ENCODE measurements at places on chromosomes 16 and 17.
A peak's percentile ranks its signal among the peaks of the same experiment; 100 is the strongest.

DNA sequence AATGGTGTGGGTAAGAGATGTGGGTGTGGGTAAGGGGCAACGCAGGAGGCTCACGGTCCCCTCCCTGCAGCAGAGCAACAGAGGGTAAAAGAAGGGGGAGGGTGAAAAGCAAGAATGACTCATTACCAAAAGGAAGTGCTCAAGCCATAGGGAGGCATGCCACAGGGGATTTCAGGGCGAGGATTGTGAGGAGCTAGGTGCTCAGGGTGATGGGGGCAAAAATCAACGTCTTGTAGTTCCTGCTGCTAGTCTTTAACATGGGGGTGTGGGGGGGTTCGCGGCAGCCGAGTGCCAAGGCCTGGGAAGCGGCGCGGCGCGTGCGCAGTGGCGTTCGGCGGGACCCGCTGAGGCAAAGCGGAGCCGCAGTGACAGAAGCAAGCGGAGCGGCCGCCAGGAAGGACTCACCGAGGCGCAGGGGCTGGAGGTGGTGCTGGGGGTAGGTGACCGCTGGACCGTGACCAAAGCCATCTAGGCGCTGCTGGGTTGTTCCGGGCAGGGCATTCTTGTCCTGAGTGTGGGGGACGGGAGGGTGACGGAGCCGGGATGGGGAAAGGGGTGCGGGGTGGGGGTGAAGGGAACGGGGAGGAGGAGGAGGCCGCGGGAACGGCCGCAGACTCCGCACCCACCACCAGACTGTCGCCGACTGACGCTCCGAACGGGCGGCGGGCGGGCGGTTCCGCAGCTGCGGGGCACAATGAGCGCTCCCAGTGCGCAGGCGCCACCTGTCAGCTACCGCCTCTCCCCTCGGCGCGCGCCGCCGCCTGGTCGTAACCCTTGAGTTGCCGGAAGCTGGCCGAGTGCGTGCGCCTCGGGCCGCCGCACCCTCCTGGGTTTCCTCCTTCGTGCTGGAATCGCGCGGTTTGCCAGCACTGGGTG, at the start of gene SSH2:
Gene SSH2 (minus strand): TSS at position 696 of the 876 bp plus-strand sequence. CDS start 228 bp downstream, at position 468.
- peak; percentile 92 for DNase-seq

- no peak for DNase-seq
These were observed 98.3 kb downstream of the MSI2 start for GRCh38 chr17:57354673-57355072.

DNA sequence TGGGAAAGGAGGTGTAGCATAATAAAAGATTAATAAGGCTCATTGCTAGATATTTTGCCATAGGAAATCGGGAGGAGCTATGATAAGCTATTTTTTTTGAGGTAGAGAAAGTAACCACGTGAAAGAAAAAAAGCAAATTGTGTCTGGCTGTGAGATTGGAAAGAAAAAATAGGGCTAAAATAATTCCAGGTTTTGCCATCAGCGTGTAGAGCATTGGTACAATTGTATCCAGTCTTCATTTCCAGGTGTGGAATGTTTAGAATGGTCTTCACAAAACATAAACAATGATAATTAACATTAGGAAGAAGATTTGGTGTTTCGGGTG, 1.1 kb downstream of the TANC2 start:
- no peak for DNase-seq

GRCh38 chr17:27558842-27559505, 72.0 kb upstream of the LGALS9 start:
- DNase-seq, result no peak

- no peak for DNase-seq
These were observed 15.9 kb downstream of the RAB5C start for GRCh38 chr17:42138749-42139492.

DNA sequence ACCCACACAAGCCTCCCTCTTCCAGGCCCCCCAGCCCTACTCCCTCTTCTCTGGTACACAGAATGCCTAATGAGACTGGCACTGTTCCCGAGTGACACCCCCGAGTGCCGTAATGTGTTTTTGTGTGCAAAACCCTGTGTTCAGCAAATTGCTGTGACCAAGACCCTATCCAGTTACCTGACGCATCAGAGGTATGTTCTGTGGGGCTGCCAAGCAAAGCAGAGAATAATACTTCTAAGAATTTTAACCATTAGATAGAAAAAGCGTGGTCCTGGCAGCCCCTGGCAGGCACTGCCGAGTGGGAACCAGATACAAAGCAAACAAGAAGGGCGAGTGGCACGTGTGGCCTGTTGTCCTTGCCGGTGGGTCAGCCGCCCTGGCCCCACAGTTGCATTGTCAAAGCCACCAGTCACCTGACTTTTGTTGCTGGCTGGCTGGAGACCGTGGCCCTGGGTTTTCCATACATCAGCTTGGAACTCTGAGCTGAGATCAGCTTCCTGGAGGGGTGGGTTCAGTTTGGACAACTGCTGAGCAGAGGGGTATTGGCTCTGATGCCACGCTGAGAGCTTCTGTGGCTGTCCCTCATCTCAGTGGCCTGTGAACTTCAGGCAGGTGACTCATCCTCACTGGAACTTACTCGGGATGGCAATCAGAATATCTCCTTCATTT, 69.1 kb upstream of the BRD7 start:
- DNase-seq, result no peak

DNA sequence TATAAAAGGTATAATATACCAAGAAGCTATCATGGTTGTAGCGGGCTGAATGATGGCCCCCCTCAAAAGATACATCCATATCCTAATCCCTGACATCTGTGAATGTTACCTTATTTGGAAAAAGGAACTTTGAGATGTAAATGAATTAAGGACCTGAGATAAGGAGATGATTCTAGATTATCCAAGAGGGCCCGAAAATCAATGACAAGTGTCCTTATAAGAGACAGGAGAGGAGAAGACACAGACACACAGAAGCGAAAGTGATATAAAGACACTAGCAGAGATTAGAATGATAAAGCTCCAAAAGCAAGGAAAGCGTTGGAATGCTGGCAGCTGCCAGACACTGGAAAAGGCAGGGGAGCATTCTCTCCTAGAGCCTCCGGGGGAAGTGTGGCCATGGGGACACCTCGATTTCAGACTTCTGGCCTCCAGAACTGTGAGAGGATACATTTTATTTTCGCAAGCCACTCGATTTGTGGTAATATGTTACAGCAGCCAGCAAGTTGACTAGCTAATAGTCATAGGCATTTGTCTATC, 12.5 kb upstream of the GP1BA start:
- DNase-seq, result no peak

DNA sequence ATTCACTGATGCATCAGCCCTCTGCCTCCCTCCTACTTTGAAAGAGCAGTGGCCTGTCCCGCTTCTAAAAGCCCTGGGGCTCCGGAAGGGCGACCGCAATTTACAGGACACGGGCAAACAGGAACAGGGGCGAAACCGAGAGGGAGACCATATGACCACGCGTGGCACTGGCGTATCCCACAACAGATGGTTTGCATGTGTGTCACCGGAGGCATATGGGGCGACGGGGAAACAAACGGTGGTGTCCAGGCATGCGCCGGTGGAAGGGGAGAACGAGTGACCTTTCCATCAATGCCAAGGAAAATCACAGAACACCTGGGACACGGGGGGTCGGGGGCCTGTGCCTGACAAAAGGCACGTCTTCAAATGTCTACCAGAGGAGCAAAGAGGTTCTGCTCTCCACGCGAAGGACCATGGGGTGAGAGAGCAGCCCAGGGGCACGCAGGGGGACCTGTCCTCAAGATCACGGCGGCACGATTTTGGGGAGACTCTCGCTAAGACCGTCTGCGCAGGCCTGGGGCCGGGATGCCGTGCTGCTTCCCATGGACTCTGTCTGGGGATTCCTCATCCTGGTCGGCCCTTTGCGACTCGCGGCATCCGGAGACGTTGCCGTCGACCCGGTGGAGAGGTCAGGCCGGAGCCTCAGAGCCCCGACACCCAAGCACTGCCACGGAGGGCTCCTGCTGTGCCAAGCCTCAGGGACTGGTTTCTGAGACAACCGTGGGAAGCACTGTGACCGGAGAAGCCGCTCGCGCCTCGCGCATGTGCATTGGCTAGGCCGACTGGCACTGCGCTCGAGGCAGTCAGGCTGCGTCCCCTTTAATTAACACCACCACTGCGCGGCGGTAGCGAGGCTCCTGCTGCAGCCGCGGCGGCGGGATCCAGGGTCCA, 12.8 kb upstream of the KCNJ18 start:
- no peak for DNase-seq

- DNase-seq, result no peak
These were observed 47.4 kb downstream of the NETO2 start for GRCh38 chr16:47096297-47096696.

DNA sequence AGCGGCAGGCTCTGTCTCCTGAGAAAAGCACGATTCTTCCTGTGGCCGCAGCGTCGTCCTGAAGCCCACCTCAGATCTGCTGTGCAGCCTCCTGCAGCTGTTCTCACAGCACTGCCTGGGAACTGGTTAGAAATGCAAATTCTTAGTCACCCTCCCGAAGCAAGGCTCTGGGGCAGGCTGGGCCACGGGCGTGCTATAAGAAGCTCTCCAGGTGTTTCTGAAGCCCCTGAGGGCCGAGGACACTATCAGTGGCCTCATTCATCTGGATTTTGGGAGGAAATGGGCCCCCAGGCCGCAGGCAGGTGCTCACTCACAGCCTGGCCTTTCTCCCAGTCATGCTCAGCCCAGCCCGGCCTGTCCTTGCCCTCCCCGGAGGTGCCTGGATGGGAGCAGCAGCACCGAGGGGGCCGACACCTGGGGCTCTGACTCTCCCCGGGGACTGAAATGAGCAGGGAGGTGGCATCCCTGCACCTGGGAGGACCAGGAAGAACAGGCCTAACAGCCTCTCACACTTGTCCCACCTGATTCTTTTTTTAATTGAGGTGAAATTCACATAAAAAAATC, 10.4 kb upstream of the NLRC3 start:
- no peak for DNase-seq

- DNase-seq, result no peak
These were observed 238.5 kb downstream of the SOX9 start for GRCh38 chr17:72359274-72359673.

DNA sequence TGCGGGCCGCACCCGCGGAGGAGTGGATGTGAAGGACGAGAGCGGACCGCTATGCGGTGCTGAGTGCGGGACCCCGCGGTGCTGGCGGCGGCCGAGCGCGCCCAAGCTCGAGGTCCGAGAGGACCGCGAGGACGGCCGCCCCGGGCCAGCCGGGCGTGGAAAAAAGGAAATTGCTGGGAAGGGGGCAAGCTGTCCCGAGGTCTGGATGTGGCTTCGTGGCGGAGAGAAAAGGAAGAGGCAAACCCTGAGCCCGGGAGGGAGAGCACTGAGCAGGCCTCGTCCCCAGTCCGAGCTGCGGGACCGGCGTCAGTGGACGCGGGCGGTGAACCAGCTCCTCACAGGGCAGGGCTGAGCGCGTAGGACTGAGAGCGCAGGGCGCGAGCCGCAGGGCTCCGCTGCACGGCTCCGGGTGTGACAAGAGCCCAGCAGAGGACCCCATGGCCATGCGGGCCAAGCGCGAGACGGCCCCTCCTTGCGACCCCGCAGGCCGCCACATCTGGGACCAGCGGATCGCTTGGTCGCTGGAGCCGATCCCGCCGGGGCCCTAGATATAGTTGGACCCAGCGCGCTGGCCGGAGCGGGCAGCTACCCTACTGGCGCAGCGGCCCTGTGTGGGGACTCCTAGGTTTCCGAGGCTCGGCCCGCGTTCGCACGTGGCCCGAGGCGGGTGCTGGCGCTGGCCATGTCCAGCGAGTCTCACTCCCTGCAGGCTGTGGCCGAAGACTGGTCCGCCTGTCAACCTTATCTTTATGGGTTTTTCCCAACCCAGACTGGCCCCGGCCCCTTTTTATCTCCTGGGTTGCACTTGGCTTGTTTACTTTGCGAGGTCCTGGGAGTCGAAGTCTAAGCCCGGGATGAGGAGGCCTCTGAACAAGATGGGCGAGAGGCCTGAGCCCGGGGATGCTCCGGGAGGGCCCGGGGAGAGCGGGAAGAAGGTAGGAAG, 2.4 kb downstream of the TBX4 start:
- DNase-seq, result no peak

GRCh38 chr17:56754523-56755208, 79.1 kb downstream of the C17orf67 start:
- no peak for DNase-seq

DNA sequence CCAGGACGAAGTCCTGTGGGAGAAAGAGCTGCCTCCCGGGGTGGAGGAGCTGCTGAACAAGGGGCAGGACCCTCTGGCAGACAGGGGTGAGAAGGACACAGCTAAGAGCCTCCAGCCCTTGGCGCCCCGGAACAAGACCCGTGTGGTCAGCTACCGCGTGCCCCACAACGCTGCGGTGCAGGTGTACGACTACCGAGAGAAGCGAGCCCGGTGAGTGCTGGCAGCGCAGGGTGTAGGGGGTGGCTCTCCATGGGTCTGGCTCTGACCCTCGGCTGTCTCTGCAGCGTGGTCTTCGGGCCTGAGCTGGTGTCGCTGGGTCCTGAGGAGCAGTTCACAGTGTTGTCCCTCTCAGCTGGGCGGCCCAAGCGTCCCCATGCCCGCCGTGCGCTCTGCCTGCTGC, 21.4 kb downstream of the MVP start:
- no peak for DNase-seq

DNA sequence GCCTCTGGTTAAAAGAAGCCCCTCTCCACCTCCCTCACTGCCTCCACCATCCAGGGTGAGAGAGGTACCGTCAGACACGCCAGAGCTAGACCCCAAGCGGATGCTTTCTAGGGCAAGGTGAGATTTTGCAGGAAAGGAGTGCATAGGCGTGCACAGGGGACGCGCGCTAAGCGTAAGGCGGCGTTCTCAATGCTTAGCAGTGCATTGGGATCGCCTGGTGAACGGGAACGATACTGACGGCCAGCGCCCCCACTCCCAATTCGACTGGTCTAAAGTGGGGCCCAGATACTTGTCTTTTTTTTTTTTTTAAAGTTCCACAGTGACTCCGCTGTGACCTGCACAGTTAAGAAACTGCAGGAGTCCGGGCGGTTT, 57.9 kb upstream of the CREBBP start:
- no peak for DNase-seq

- DNase-seq, result no peak
These were observed 8.9 kb upstream of the LGALS9 start for GRCh38 chr17:27621942-27622559.

GRCh38 chr17:58176200-58176599, 9.4 kb downstream of the OR4D2 start:
- no peak for DNase-seq

GRCh38 chr16:1900452-1900774, 17.8 kb downstream of the HS3ST6 start:
- no peak for DNase-seq

DNA sequence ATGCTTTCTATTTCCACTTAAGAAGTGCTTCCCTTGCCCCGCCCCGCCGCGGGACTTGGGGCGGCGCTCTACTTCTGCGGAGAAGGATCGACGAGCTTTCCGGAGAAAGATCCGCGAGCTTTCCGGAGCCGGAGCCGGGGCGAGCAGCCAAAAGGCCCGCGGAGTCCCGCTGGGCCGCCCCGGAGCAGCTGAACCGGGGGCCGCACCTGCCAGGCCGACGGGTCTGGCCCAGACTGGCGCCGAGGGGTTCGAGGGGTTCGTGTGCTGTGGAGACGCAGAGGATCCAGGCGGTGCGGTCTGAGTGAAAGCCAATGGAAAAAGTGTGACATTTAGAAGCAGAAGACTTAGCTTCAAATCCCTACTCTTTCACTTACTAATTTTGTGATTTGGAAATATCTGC, 50.8 kb downstream of the TBC1D26 start:
- DNase-seq, result no peak

DNA sequence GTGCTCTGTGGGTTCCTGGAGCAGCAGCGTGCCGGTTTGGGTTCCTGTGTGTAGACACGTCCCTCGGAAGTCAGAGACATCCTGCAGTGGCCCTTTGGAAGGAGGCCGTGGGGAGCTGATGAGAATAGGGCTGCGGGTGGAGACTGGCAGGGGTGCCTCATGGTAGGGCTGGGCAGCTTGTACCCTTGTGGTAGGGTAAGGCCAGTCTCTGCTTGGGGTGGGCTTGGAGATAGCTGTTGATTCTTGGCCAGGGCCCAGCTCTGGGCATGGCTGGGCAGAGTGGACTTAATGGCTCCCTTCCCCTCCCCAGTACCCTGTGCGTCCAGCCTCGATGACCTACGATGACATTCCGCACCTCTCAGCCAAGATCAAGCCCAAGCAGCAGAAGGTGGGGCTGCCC, 10.6 kb downstream of the POLR3E start:
- DNase-seq, result no peak

Data from NCI-H1105 treated with DMSO at 0.1 percent for 48 hours (cell line).